ENCODE measurements at places on chromosomes 4 and X. TPM values are rescaled to one million over a fixed set of nuclear protein-coding genes. Genes with fewer than 3 reads are reported as not detected.

Gene IQCM
- not detected for total RNA-seq

Gene ASB9
- total RNA-seq = not detected

Gene PABPC1L2B
- 28.0 TPM for total RNA-seq

Gene SEC24B
- 33.7 TPM for total RNA-seq

Gene CT45A9
- total RNA-seq = not detected

Gene SOX3
- total RNA-seq = 1.00 TPM

Gene GABRA4
- 75.5 TPM for total RNA-seq

Gene TENM3
- total RNA-seq = 51.3 TPM

Gene KDM5C
- 95.1 TPM for total RNA-seq

Gene GYG2
- total RNA-seq = 13.0 TPM

Gene TMPRSS11A
- not detected for total RNA-seq

Gene SPACA5
- total RNA-seq = not detected

Gene CCKAR
- total RNA-seq = 0.40 TPM

Gene RAB40AL
- total RNA-seq = 6.7 TPM

Gene HMX1
- total RNA-seq = 1.7 TPM

Gene TEX28
- not detected for total RNA-seq

Gene MAGEC1
- total RNA-seq = not detected

Gene ZDHHC15
- 4.6 TPM for total RNA-seq

Gene HEPH
- 27.7 TPM for total RNA-seq

Gene DMP1
- not detected for total RNA-seq

Gene UCHL1
- 1,433 TPM for total RNA-seq

Data from dorsolateral prefrontal cortex (tissue), 122 donors.